ENCODE measurements at places on chromosomes 1 and 21.

DNA sequence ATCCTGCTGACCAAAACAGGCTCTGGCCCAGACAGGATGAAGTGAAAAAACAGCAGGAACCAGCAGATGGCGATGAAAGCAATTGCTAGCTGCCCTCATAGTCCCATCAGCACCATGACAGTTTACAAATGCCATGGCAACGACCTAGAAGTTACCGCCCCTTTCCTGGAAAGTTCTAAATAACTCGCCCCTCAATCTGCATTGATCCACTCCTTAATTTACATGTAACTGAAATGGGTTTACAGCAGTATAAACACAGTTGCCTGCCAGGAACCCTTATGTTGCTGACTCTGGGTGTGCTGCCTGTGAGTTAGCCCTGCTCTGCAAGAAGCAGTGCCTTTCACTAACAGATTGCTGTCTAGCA lies 65.5 kb upstream of the CR1L start:
- peak; percentile 6 for DNase-seq

DNA sequence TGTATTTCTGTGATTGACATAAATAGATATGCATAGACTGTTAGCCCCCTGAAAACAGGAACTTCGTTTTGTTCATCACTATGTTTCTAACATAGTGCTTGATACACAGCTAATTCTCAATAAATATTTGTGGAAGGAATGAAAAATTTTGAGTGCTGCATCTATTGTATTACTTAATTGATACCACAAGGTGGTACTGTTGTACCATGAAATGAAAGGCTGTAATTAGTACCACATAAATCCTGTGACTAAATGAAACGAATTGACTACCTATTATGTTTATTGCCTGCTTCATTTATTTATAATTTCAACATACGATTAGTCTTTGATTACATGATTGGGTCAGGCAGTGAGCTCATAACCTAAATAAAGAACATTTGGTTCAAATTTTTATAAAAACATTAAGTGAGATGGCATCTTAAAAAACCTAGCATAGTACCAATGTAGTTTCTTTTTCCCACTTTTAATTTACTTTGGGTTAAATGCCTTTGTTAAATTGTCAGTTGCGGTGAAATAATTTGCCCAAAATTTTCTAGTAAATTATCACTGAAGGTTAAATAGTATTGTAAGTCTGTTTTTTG lies 15.0 kb upstream of the TGFB2 start:
- DNase-seq: no peak

- DNase-seq: no peak
These were observed 36.7 kb upstream of the SH3D21 start for GRCh38 chr1:36269408-36269838.

DNA sequence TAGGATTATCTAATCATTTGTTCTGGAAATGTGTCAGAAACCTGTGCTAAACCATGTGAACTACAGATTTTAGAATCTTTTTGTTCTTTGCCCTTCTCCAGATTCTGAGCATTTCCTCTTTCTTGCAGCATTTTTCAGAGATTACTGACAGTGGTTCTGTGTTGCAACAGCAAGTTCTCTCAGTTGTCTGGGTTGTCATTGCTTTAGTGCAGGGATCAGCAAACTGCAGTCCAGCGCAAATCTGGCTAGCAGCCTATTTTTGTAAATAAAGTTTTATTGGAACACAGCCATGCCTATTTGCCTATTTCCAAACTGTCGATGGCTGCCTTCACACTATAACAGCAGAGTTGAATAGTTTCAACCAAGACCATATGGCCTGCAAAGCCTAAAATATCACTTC lies 66.3 kb upstream of the LRRC8D start:
- DNase-seq: no peak

DNA sequence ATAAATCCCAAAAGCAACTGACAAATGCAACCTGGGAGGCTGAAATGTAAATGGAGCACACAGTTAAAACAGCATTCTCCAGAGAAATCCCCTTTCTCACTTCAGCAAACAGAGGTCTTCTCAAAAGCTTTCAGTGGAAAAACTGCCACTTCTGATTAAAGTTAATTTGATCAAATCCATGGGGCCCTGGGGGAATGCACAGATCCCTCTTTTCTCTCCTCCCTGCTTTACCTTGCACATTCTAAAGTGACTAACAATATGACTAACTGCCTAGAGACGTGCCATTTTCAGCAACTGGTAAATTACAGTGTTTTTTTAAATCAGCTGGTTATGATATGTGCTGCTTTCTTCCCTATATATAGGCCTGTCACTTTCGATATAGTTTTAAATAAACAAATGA lies 142.5 kb downstream of the RERE start:
- no peak for DNase-seq

- DNase-seq: no peak
These were observed 36.9 kb downstream of the NCF2 start for GRCh38 chr1:183553331-183553730.

GRCh38 chr1:112902221-112902620 lies 53.8 kb downstream of the SLC16A1 start:
- no peak for DNase-seq

DNA sequence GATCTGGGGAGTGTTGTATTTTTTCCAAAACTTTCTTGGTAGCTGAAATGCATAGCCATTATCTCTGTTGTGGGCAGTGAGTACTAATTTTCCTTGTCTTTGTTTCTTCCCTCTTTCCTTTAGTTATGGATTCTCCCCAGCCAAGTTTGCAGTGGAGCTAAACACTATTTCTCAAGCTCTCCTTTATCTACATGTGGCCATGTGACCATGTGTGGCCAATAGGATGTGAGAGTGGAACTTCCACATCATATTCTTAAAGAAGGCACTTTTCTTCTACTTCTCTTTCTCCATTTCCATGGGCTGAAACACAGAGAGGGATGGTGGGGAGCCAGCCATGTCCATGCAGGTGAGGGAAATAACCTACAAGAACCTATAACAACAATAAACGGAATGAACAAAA lies 230.8 kb downstream of the CTH start:
- DNase-seq: no peak

- DNase-seq: peak; percentile 4
These were observed 30.9 kb upstream of the TAL1 start for GRCh38 chr1:47262787-47263413.

DNA sequence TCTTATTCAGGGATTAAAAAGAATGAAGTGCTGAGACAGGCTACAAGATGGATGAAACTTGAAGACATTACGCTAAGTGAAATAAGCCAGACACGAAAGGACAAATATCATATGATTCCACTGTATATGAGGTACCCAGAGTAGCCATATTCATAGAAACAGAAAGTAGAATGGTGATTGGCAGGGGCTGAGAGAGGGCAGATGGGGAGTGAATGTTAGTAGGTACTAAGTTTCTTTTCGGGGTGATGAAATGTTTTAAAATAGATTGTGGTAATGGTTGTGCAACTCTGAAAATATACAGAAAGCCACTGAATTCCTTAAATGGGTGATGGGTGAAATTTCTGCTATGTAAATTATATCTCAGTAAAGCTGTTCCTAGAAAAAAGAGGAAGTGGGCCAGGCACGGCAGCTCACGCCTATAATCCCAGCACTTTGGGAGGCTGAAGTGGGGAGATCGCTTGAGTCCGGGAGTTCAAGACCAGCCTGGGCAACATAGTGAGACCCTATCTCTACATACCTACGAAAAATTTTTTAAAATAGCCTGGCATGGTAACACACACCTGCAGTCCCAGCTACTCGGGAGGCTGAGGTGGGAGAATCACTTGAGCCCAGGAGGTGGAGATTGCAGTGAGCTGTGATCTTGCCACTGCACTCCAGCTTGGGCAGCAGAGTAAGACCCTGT lies 15.9 kb downstream of the SLC27A3 start:
- DNase-seq: no peak

DNA sequence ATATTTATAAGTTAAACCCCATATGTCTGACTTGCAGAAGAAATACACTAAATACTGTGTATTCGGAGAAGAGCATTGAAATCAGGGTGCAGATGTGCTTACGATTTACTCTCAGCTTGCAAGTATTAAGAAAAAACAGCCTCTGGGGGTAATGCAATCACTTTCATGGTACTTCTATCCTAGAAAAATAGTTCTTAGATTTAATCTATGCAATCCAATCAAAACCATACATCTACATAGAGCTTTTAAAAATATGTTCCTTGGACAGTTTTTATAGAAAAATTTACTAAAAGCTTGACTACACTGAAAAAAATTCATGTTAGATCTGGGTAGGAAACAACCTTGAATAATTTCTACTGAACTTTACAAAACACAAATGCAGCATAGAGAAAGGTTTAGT lies 890.3 kb upstream of the ADGRL2 start:
- no peak for DNase-seq

DNA sequence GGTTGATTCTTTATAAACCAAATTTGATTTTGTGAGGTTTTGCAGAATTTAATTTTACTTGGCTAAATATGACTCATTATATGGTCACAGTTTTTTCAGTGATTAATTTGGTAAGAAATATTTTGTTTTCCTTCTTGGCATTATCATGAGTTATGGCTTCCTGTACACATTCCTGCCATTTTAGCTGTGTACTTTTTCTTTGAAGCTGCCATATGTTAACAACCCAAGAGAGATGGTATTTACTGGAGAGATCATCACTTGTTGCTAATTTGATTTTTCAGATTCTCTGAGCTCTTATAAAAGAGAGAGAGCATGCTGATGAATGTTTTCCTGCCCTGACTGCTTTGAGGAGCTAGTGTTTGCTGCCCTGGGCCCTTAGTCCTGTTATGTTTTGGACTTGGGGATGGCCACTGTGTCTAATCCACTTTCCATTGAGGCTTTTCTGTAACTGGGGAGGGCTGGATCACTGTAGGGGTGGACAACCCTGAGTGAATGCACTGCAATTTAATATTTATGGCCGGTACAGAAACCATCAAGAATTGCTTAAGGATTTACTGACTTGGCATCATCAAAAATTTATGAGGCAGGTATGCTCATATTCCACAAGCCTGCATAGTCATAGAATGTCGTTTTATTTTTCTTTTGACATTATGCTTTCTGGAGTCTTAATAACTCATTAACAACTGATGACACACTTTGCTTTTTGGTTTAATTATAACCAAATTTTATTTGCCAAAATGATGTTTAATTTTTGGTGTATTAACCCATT lies 200.9 kb downstream of the DISC1 start:
- no peak for DNase-seq

DNA sequence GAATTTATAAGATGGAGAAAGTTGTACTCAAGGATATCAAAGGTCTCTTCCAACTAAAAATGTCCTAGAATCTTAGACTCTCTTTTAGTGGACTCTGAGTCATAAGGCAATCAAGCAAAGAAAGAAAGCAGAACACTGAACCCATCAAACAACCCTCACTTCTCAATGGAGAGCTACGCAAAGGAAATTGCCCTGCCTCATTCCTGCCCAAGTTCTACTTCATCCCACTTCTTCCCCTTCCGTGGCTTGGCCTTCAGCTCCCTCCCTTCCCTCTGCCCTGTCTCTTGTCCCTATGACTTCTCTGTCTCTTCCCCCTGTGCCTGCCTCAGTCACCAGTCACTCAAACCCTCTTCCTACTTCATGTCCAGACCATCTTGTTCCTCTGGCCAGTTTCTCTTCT lies 58.5 kb downstream of the RIMS3 start:
- DNase-seq: no peak

Measured in right lung (tissue), 10 donors.